ENCODE measurements at places on chromosomes 11 and 22.

GRCh38 chr11:19979519-19979845 lies 180.8 kb downstream of the DBX1 start:
- DNase-seq, result no peak

DNA sequence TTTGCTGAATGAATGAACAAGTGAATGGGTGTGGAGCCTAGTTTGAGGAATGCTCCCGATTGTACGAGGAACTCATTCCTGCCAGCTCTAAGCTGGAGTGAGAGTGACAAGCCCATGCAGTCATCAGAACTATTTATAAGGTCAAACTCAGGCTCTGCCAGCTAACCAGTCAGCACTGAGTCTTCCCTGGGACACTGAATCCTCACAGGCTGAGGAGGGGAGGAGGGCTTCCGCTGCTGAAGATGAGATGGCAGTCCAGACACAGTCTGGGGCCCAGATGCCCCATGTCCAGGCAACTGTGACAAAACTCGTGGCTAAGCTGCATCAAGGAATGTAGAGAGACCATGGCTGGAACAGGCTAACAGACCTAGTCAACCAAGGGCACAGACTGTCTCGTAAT lies 4.0 kb downstream of the LRP4 start:
- DNase-seq, result peak; percentile 73

DNA sequence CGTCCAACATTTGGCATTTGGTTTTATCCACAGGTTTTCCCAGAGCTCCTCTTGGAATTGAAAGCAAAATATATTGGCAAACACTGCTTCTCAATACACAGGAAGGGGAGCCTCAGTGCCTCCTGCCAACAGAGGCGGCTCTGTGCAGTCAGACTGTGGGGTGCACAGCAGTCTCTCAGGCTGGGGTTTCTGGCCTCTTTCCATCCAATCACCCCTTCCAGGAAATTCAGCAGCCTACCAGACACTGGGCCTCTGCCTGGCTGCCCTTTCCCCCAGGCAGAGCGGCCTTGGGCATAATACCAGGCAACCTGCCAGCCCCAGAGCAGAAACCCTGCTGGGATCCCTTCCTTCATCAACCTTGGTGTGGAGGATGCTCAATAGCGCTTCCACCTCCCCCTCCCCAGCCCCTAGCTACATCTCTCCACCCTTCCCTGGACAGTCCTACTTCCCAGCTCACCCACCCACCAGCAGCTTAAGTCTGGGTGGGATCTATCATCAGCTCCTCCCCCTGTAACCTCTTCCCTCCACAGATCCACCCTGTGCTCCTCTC lies 17.8 kb upstream of the RAPSN start:
- DNase-seq, result peak; percentile 40

- DNase-seq, result no peak
These were observed 29.0 kb downstream of the CSNK2A3 start for GRCh38 chr11:11324090-11324489.

- no peak for DNase-seq
These were observed 38.0 kb downstream of the TMEM45B start for GRCh38 chr11:129853518-129854231.

DNA sequence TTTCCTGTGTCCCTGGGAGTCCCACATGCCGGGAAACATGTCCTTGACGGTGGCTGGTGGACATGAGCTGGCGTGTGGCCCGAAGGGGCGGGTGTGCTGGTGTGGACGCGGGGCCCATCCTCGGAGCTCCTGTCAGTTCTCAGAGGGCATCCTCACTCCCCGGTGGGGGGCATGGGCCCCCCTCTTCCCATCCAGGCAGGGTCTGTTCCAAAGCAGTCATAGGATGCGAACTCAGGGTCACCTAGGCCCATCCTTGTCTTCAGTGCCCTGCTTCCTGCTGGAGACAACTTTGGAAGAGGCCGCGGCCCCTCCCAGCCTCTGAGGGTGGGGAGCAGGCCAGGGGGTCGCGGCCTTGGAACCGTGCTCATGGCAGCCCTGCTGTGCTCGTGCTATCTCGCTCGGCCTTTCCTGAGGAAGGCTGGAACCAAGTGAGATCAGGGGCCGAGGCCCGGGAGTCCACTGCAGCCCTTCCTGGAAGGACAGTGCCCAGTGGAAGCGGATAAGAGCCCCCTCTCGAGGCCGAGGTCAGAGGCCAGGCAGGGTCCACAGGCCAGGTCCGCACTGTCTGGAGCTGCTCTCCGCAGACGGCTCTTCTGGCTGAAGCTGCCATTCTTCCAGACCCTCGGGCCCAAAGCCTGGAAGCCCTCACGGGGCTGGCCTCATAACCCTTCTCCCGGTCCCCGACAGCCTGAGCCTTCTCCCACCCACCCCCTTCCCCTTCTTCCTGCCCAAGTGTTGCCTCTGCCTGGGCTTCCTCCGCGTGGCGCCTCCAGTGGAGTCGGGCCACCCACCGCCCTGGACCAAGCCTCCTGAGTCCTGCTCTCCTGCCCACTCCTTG lies 8.7 kb downstream of the GRK2 start:
- DNase-seq, result no peak

- no peak for DNase-seq
These were observed 221.3 kb downstream of the FAM76B start for GRCh38 chr11:95568281-95568680.

GRCh38 chr11:72625691-72626413 lies 48.4 kb downstream of the PDE2A start:
- DNase-seq, result peak; percentile 37

- DNase-seq, result no peak
These were observed 10.4 kb downstream of the TMPRSS6 start for GRCh38 chr22:37098976-37099591.

- DNase-seq, result no peak
These were observed 407.4 kb downstream of the LARGE1 start for GRCh38 chr22:33512908-33513307.

DNA sequence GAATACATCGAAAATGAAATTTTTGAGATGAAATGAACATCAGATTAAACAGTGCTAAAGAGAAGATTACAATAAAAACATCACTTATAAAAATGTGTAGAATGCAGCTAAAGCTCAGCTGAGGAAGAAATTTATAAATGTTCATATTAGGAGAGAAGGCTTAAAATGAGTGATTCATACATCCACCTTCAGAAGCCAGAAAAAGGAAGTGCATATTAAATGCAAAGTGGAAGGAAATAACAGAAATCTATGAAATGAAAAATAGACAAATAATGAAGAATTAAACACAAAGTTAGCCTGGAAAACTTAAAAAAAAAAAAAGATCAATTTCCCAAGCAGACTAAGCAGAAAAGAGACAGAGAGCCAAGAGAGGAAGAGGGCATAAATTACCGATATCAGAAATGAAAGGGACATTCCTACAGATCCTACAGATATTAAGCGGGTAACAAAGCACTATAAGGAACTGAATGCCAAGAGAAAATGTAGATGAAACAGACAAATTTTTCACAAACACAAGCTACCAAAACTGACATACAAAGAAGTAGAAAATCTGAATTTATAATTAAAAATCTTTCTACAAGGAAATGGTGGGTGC lies 7.2 kb upstream of the MOB2 start:
- DNase-seq, result no peak

DNA sequence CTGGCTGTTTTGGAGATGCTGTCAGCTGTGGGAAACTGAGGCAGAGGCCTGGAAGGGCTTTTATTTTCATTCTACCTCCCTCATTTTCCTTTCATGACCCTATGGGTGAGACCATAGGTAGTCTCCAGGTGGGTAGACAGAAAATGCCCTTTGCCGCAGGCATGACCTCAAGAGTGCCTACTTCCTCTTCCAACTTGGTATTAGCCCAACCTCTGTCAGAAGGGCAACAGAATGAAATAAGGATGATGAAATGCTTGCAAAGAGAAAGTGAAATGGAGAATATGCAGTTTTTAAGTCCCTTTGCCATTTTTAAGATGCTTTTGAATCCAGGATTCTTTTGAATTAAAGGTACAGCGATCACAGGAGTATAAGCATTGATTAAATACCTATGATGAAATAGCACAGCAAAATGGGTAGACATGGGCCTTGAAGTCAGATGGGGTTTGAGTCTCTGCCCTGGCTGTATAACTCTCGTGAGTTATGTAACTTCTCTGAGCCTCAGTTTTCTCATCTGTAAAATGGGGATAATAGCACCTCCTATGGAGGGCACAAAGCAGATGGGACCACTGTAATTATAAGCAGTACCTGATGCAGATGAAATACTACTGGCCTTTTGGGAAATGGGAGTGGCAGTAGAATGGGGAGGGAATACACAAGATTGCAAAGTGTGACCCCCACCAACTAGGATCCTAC lies 3.7 kb downstream of the ASPHD2 start:
- DNase-seq, result no peak

- no peak for DNase-seq
These were observed 191.9 kb downstream of the CEP164 start for GRCh38 chr11:117519590-117519989.

- no peak for DNase-seq
These were observed 119.8 kb upstream of the ANO1 start for GRCh38 chr11:69958308-69958707.

- no peak for DNase-seq
These were observed 72.9 kb downstream of the C11orf58 start for GRCh38 chr11:16811136-16812020.

DNA sequence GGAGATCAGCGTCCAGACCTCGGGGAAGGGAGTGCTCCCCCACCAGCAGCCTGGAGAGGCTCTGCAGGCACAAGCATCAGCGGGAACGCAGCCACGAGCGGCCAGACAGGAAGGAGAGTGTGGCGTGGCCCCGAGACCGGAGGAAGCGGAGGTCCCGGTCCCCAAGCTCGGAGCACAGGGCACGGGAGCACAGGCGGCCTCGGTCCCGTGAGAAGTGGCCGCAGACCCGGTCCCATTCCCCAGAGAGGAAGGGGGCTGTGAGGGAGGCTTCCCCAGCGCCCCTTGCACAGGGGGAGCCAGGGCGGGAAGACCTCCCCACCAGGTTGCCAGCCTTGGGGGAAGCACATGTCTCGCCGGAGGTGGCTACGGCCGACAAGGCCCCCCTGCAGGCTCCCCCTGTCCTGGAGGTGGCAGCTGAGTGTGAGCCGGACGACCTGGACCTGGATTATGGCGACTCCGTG lies 6.9 kb downstream of the IRF7 start:
- no peak for DNase-seq

GRCh38 chr11:119907878-119908572 lies 179.0 kb upstream of the NECTIN1 start:
- DNase-seq, result no peak

GRCh38 chr11:95698676-95699557 lies 90.7 kb downstream of the FAM76B start:
- DNase-seq, result peak; percentile 17

GRCh38 chr11:112777283-112777751 lies 183.9 kb upstream of the NCAM1 start:
- no peak for DNase-seq

- no peak for DNase-seq
These were observed 167.6 kb upstream of the SESN3 start for GRCh38 chr11:95398437-95399112.

GRCh38 chr11:125079151-125079877 lies 16.2 kb downstream of the SLC37A2 start:
- DNase-seq, result peak; percentile 10

DNA sequence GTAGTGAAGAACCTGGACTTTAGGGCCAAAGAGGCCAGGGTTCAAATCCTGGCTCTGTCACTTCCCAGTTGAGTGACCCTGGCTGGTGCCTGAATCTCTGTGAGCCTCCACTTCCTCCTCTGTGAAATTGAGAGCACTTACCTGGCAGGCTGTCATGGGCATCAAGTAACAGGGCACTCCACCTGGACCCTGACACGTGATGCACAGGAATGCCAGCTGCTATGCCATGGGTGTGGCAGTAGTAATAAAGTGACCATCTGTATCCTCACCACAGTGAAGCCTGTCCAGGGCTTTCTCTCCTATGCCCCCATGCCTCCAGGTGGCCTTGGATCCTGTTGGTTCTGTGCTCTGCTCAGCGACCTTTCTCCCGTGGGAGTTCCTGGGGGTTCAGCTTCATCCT lies 29.8 kb upstream of the PPP6R3 start:
- no peak for DNase-seq

DNA sequence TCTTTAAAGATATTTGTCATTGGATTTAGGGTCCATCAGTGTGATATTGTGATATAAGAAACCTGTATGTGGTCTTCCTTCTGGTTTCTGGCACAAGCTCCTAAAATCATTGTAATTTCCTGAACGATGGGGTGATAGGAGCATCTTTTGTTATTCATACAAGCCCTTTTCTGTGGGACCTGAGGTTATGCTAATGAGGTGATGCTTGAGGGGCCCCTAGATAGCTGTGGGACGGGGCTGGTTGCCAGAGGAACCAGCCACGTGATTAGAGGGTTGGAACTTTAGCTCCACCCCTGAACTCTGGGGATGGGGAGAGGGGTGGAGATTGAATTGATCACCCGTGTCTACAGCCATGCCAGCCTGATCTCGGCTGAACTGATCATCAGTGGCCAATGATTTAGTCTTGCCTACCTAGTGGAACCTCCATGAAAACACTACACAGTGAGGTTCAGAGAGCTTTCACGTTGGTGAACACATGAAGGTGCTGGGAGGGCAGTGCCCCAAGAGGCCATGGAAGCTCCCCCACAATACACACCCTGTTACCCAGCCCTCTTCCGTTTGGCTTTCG lies 62.8 kb downstream of the BCR start:
- DNase-seq, result no peak

DNA sequence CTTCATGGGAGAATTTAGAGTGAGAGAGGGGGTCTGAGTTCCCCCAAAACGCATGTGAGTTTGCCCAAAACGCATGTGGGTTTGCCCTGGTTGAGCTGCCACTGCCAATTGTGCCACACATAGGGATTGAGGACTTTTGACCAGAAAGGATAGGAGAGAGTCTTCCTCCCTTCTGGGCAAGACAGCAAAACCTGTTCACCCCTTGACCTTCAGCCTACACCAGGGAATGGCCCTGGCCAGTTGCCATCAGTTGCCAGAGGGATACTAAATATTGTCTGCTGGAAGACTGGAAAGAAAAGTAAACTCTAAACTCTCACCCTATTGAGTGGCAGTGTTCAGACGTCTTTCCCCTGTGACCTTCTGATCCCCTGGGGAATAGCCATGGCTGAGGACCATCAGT lies 363.8 kb downstream of the DLG2 start:
- no peak for DNase-seq

- DNase-seq, result no peak
These were observed 90.0 kb downstream of the ARHGAP42 start for GRCh38 chr11:100777103-100777502.

DNA sequence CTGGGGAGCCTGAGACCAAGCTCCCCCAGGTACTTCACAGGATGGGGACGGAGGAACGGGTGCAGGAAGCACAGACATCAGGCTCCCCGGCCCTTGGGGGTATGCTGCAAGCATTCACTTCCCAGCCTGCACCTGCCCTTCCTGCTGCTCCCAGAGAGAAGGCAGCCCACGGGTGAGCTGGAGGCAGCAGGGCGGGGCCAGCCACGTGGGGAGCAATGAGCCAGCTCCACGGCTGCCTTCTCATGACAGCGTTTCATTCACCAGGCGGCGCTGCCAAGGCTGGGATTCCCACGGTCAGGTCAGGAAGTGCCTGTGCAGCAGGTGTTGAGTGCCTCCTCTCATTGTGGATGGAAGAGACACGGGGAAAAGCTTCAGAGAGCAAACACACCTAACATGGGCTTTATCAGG lies 14.5 kb upstream of the PHLDA2 start:
- DNase-seq, result no peak
